ENCODE measurements at places on chromosomes 1 and 21.
A peak's percentile ranks its signal among the peaks of the same experiment; 100 is the strongest.

GRCh38 chr21:22020221-22020620 lies 1022.0 kb downstream of the NCAM2 start:
- no peak for DNase-seq

GRCh38 chr1:87648323-87649119 lies 319.8 kb downstream of the LMO4 start:
- DNase-seq = no peak

DNA sequence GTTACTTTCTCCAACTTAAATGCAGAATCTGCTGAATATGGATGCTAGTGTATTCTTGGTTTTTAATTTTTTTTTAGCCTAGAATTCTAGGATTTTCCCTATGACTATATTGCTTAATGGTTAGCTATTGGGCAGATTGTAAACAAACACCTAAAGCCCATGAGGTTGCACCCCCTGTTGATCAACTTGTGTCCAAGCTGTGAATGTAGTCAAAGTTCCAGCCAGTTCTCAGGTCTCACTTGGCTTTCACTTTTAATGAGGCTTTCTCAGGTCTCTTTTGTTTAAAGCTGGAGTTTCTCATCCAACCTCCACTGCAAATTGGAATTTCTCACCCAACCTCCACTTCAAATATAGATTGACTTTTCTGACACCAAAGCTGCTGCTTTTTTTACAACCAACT lies 35.9 kb downstream of the FCER1A start:
- DNase-seq = no peak

DNA sequence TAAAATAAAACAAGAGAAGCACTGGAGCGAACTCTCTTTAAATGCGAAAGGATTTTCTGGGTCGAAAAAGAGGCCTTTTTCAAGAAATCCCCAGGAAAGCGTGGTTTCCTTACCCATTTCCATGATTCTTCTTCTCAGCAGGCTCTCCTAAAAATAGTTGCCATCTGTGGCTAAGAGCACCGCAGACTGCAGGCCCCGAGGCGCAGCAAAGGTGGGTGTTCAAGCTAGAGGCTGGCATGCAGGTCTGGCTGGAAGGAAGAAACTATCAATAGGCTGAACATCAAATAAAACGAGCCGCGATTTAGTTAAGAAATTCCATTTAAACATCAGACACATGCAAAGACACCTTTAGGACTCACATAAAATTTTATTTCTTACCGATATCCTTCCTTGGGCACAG lies 135.1 kb downstream of the ADAMTS1 start:
- no peak for DNase-seq

GRCh38 chr1:163186862-163187261 lies 15.9 kb downstream of the RGS5 start:
- no peak for DNase-seq

DNA sequence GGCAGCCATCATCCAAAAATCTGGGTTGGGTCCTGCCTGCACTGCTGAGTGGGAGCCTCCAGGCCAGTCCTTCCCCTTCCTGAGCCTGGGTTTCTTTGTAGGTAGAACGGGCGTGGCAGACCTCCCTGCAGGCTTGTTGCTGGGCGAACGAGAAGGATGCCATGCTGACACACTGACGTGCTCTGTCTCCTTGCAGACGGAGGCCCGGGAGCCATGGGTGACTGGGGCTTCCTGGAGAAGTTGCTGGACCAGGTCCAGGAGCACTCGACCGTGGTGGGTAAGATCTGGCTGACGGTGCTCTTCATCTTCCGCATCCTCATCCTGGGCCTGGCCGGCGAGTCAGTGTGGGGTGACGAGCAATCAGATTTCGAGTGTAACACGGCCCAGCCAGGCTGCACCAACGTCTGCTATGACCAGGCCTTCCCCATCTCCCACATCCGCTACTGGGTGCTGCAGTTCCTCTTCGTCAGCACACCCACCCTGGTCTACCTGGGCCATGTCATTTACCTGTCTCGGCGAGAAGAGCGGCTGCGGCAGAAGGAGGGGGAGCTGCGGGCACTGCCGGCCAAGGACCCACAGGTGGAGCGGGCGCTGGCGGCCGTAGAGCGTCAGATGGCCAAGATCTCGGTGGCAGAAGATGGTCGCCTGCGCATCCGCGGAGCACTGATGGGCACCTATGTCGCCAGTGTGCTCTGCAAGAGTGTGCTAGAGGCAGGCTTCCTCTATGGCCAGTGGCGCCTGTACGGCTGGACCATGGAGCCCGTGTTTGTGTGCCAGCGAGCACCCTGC lies 1.4 kb downstream of the GJA4 start:
- no peak for DNase-seq

GRCh38 chr1:239947801-239948200 lies 143.9 kb upstream of the FMN2 start:
- DNase-seq = no peak

DNA sequence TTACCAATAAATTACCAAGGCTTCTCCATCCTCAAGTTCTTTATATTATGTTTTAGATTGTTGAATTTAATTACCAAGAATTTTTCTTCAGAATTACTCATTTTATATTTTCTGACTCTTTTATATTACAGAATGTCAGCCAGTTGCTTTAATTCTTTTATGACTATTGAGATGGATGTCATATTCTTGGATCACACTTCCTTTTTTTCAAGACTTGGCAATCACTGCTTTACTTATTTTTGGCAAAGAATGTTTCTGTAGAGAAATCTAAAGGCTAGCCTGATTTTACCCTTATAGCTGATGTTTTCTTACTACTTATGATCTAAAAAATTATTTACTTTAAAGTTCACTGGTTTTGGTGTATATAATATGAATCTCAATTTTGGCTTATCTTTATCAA lies 721.1 kb upstream of the TMPRSS15 start:
- DNase-seq = no peak

DNA sequence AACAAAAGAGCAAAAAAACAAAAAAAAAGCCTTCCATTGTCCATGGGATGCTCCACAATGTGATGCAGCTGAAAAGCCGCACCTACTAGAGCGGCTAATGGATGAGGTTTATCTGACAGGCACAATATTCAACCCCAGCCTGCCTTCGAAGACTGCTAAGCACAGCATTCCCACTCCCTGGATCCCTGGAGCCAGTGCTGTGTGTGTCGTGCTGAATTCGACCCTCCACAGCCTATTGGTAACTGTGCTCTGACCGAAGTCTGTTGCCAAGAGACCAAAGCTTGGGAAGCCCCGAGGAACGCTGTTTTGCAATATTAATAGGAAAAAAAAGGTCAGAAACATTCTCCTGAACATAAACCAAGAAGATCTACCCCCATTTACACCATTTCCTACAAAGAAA lies 57.2 kb upstream of the PUM1 start:
- no peak for DNase-seq

DNA sequence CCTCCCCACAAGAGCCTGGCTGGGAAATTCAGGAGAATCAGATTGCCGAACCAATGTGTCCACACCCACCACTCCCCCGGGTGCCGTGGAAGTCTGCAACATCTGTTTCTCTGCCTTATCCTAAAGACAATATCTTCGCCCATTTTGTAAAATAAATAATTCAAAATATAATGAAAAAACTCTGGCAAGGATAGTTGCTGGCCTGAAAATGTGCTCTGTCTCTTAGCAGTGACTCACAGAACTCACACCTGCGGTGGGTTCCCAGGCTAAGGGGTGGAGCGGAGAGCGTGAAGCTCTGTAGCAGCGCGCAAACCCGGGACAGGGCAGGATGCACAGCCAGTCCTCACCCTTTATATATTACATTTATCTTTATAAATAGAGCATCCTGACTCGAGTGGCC lies 99.9 kb downstream of the COLGALT2 start:
- DNase-seq = no peak

DNA sequence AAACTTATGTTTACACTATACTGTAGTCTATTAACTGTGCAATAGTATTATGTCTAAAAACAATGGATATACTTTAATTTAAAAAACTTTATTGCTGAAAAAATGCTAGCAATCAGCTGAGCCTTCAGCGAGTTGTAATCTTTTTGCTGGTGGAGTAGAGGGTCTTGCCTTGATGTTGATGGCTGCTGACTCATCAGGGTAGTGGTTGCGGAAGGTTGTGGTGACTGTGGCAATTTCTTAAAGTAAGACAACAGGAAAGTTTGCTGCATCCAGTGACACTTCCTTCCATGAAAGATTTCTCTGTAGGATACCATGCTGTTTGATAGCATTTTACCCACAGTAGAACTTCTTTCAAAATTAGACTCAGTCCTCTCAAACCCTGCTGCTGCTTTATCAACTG lies 234.7 kb upstream of the CSF3R start:
- no peak for DNase-seq

GRCh38 chr1:19204446-19205266 lies 5.4 kb downstream of the UBR4 start:
- no peak for DNase-seq

- no peak for DNase-seq
These were observed 309.6 kb upstream of the BEND5 start for GRCh38 chr1:49086327-49086726.

GRCh38 chr1:167200749-167201148 lies 19.9 kb upstream of the POU2F1 start:
- DNase-seq = no peak

DNA sequence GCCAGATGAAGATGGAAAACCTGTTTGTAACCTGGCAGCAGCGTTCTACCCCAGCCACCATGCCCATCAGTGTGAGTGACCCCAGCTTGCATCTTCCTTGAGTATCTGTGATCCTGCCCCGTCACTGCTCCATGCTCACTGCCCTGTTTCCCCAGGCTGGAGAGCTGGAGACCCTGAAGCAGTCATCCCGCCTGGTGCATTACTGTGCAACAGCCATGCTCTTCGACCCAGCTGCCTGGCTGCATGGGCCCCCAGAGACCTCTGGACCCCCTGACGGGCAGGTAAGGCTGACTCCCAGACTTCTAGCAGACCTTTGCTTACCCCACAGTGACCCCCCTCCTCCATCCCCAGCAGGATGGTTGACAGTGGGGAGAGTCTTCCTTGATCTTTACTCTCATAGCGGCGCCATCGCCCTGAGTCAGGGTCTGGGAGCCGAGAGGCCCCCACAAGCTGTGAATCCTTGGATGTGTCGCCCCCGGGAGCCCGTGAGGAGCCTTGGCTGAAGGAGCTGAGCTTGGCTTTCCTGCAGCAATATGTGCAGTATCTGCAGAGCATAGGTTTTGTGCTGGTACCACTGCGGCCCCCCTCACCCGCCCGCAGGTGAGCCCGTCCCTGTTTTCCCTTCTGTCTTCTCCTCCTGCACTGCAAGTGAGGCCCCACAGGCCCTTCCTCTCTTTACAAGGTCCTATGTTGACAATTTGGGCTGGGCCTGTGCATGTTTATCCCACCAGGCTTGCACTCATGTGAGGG lies 10.4 kb downstream of the HYI start:
- no peak for DNase-seq

DNA sequence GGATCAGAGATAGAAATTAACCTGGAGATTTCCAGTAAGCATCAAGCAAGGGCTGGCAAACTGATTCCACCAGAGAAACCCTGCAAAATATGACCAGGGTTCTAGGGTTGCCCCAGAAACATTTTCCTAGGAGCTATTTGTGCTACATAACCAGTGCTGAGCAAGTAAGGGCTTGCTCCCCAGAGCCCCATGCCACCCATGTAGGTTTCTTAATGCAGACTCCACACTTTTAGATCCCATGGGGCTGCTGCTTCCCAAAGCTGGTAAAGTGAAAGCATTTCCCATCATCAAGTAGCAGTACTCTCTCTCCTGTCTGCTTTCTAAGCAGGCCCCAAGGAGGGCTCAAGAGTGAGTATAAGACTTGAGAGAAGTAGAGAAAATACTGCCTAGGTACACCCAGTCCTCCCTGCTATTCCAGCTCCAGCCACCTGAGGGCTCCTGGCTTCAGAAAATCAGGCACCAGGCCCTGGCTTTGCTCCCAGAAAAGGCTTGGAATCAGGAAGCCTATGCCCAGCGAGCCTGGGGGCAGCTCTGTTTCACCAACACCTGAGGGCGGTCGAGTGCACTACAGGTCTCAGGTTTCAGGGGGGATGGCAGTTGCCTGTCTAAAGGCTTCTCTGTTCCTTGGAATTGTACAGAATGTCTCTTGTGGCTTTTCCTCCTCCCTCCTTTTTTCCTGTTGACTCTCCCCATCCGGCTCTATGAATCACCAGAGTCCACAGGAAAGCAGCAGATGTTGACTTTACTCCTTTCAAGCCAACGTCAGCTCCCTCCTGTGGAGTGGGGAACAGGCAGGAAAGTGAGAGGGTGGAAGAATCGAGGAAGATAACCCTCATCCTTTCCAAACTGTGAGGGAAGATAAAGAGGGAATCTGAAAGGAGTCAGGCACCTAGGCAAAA lies 6.2 kb upstream of the ANKRD35 start:
- DNase-seq = peak; percentile 96

DNA sequence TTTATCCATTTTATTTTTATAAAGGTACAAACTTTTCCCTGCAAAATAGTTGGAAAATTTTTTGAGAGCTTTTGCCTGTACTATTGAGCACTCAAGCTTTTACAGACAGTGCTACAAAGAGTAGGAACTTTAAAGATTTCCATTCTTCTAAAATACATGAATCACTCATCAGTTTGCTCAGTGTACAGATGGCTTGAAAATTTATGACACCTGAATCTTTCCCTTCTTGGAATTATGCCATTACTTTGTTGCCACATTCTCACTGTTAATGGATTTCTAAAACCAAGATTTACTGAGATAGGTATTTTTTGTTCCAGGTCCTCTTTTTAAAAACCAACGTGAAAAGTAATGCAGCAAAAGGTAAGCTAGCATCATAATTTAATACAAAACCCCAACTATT lies 76.0 kb downstream of the GPATCH2 start:
- no peak for DNase-seq

DNA sequence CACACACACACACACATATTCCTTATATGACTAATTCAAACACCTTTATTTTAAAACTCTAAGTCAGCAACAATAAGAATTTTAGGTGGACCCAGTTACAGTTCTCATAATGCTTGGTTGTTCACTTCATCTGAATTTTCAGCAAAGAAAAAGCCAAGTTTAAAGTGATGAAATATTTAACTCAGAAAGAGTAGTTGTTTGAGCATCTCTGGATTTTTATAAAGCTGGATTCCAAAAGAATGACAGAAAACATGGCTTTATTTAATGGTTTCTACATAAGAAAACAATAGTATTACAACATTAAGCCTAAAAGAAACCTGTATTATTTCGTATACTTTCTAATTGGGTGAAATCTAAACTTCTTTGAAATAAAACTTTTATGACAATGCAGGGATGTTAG lies 54.2 kb upstream of the ADAMTS5 start:
- no peak for DNase-seq

DNA sequence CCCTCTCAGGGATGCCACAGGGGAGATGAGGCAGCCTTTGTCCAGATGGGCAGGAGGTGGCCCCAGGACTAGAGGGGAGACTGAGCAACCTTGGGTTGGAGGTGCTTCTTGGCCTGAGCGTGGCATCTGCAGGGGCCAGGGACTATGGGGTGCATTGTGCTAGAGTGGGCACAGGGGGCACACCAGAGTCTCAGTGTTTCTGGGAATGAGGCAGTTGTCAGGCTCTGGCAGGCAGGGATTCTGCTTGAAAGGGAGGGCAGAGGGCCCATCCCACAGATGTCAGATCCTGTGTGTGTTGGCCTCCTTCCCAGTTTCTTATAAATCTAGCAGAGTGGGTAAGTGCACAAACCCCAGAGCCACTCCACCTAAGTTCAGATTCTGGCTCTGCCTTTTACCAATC lies 13.7 kb downstream of the LGR6 start:
- no peak for DNase-seq
